GM19239 (cell line): ENCODE measurements at places on chromosomes 5 and 9.

DNA sequence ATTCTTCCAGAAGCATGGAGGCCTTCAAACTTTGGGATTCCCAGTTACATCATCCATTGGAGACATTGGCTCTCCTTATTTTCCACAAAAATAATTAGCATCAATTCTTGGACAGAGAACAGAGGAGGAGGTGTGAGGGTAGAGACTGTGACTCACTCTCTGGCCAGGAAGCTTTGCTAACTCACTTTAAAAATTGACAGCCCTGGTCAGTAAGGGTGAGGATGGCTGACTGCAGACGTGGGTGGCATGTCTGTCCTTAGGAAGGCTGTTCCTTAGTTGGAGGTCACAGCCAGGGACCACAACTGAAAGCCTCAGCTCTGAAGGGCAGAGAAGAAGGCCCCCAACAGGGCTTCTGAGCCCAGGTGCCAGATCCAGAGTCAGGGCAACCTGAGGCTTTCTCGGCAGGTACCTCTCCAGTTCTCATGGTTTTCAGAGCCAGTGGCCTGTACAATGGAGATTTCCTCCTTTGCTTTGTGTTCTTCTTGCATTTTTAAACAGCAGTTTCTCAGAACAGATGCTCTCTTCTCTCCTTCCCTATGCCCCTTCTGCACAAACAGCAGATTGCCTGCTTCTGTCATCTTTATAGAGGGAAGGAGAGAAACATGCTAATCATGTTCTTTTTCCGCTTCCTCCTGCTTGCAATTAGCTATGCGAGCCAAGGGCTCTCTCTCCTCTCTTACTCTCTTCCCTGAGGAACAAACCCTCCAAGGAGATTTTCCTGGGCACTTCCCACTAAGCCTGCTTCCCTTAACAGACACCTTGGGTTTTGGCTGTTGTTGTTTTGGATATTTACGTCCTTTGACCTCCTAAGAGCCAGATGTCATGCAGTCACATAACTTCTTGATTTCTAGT, 92.5 kb upstream of the ZNF366 start:
- DNase-seq, result no peak

DNA sequence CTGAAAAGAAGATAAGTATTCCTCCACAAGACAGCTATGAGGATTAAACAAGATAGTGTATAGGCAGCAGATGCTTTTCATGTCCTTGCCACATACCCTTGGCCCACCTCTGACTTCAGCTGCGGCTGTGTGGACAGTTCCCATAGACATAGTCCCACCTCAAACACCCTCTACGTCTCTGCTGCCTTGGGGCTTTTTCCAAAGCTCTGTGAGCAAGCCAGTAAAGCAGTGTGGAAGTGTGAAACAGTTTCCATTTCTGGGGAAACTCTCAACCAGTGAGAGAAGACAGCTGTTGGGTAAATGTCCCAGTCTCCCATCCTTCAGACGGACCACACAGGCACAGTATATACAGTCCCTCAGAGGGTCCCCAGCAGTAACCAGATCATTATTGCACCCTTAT, 125.5 kb downstream of the CDK5RAP2 start:
- DNase-seq, result no peak

GRCh38 chr5:53291047-53291446, 181.5 kb upstream of the MOCS2 start:
- no peak for DNase-seq

DNA sequence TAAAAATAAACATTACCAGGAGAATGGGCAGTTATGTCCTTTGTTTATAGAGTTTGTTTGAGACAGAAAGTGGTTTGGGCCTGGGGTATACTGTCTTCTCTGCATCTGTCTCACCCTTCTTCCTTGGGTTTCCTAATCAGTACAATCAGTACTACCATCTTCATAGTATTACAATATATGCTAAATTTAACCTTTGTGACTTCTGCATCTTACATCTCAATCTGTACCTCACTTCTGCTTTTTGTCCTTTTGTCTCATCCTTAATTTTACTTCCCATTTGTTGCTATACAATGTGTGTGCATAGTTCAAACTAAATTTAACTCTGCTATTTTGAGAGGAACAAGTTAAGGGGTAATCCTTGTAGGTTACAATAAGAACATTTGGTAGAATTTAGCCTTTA, 19.6 kb downstream of the FBXO38 start:
- no peak for DNase-seq

DNA sequence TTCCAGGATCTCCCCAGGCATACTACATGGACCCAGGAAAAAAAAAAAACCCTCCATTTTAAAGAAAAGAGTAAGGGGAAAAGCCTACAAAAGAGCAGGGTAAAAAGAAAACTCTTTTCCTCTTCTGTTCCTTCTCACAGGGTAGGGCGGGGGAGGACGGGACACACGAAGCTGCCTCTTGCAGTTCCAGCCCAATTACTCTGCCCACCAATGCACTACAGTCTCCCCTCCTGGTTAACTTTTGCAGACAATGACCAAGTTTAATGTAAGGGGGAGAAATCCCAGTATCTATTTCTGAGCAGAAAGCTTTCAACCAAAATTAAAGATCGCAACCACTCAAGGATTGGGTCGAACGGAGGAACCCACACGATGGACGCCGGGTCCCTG, 1.3 kb downstream of the BRD3 start:
- DNase-seq, result no peak

DNA sequence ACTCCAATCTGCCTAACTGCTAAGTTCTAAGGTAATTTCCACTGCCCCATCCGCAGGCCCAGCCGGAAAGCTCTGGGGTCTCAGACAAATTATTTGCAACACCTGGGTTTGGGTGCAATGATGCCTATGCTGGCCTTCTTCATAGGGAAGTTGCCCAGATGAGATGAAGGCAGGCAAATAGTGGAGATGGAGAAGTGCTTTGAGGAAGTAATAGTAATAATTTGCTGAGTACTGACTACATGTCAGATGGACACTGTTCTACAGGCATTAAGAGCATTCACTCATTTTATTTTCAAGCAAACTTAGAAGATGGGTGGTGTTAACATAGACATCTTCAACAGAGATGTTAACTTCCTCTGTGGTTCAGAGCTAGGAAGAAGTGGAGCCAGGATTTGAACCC, 3.8 kb downstream of the PCDH12 start:
- no peak for DNase-seq

DNA sequence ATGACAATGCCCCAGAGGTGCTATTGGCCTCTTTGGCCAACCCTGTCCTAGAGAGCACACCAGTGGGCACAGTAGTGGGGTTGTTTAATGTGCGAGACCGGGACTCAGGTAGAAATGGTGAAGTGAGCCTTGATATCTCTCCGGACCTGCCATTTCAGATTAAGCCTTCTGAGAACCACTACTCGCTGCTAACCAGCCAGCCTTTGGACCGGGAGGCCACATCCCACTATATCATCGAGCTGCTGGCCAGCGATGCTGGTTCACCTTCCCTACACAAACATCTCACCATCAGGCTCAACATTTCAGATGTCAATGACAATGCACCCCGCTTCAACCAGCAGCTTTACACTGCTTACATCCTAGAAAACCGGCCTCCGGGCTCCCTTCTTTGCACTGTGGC, 1.4 kb downstream of the PCDHGC5 start:
- no peak for DNase-seq

GRCh38 chr9:113805486-113806132, 70.5 kb upstream of the ZNF618 start:
- DNase-seq, result no peak

GRCh38 chr5:77328930-77329647, 118.6 kb downstream of the PDE8B start:
- no peak for DNase-seq

GRCh38 chr5:65961633-65962032, 35.3 kb downstream of the ERBIN start:
- DNase-seq, result peak; percentile 23

DNA sequence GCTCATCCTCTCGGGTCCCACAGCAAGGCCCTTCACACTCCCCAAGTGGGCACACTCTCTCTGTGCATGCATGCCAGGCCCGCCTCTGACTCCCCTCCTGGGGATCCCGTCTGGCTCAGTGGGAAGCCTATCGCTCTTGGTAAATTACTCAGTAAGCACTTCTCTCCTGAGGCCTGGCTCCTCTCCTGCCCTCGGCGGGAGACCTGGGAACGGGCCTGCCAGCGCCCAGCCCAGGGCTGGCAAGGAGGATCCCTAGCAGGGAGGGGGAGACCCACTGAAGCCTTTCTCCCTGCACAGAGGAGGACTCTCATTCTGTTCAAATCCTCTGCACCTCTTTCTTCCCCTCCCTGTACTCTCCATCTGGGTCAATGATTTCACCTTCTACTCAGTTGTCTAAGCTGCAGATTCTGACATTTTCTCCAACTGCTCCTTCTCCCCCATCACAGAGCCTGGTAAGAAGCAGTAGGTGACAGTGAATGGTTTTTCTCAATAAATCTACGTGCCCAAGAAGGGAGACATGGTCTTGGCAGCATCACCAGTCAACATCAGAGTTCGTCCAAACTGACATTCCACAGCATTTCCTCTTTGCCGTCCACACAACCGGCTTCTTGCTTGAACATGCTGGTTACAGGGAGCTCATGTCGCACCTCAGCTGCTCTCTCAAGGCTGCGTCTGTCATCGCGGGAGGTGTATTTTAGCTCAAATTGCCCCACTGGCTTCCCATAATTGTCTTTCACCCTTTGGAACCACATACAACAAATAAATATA, 81.9 kb downstream of the GPR21 start:
- DNase-seq, result no peak

- DNase-seq, result no peak
Measured at GRCh38 chr5:124438903-124439281, 307.5 kb downstream of the ZNF608 start.

DNA sequence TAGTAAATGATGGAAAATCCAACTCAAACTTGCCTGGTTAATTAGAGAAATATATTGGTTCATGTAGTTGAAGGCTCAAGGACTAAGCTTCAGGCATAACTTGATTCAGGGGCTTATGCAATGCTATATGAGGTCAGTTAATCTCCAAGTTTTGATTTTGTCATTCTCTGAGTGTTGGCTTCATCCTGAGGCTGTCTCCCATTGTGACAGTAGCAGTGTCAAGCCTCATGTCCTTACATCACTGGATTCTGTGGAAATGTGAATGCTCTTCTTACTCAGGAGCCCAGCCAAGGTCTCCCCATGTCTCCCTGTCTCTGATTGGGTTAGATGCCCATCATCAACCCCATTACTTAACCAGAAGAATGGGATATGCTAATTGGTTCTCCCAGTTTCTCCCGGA, 44.4 kb upstream of the SNX2 start:
- DNase-seq, result no peak

DNA sequence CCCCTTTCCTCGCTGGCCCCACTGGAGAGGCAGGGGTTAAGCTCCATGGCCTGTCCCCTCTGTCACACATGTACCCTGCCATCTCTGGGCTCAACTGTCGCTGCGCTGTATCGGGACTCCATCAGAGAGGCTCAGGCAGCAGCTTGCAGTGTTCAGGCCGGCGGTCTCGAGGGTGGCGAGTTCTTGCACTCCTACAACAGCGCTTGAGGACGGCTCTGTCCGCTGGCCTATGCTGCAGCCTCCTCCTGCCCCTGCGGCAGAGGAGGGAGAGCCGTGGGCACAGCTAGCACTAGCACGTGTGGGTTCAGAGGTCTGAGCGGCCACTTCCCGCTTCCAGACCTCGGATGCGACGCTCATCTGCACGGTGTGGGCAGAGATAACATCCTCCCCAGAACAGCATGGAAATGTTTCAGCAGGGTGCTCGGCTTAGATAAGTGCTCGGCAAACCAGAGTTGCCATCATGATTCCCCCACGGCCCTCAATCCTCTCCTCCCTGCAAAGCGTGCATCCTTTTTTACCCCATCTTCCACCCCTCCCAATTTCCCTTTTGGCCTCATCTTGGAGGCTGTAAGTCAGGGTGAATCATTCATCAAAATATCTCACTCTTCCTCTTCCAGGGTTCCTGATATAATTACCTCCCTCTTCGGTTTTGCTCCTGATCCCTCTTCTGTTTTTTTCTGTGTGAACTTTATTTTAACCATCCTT, 41.9 kb upstream of the FUBP3 start:
- no peak for DNase-seq

DNA sequence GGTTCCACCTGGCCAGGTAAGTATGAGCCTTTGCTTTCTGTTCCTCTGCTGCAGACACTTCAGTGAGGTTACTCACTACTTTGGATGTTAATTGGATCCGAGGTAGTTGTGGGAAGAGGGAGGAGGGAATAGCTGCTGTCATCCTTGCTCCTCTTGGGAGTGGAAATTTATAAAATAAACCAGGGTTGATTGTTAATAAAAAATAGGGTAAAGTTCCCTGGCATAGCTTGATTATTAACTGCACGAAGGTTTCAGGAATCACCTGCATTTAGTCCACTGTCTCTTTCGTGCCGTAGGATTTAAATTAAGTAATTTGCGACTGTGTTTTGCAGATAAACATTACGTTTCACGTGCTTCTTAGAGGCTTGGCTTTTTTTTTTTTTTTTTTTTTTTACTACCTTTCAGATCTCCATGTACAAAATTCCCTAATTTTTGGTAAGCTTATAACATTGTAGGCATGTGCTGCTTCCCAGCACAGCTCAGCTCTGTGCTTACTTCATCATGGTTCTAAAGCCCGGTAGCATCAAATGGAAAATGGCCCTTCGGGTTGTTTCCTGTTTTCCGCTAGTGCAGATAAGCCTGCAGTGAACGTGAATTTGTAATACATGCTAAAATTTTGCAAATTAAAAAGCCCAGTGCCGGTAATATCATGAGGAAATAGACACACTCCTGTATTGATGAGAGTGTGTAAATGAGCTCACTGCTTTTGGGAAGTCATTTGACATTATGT, 26.9 kb upstream of the LTC4S start:
- DNase-seq, result no peak

- DNase-seq, result no peak
Measured at GRCh38 chr5:140142246-140142645, 16.5 kb downstream of the IGIP start.

- no peak for DNase-seq
Measured at GRCh38 chr5:54270326-54270725, 40.0 kb downstream of the ARL15 start.

DNA sequence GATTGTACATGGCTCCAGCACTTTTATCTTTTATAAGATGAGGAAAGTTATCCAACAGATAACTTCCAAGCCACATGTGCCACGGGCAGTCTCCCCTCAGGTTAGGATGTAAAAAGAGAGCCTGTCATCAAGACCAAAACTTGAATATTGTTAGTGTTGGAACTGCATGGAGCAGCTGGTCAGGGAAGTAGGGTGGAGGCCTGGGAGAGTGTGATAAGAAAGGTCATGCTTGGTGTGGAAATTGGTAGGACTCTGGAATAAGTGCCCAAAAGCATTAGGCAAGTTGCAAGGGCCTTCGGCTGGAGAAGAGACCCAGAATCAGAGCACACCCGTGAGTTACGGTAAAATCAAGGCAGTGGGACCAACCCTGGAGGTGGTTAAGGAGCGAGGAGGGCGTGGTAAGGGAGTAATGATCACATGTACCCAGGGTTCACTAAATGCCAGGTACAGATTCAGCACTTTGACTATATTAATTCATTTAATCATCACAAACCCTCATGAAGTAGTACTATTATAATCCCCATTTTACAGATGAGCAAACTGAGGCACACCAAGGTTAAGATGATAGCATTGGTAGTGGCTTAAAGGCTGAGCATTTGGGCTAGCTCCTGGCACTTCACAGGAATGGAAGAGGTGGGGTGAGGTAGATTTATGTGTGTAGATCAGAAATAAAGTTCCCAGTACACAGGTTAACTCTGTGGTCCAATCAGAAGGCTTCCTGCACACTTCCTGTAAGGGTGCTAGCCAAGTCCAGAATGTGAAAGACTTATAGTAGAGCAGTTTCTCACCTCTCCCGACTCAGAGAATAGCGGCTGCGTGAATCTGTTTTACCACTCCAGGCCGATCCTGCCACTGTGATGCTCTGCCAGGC, 96.5 kb upstream of the ZNF608 start:
- DNase-seq, result no peak
